ENCODE measurements at places on chromosomes 13 and 19.
A peak's percentile ranks its signal among the peaks of the same experiment; 100 is the strongest.

DNA sequence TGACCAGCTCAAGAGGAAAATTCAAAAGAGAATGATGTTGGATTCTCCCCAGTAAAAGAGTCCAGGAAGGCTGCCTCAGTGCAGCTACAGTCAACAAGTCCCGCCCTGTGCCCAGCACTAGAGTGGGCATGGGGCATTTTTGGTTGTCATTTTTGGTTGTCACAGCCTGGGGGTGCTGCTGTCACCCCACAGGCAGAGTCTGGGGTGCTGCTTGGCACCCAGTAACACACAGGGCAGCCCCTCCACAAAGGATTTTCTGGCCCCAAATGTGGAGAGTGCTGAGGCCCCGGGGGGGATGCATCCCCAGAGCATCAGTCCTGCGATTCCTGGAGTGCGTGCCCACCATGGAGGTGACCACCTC lies 28.2 kb upstream of the TMEM255B start:
- no peak for DNase-seq

- DNase-seq: no peak
Observed at GRCh38 chr19:38375098-38375493, 725 bp downstream of the PSMD8 start.

DNA sequence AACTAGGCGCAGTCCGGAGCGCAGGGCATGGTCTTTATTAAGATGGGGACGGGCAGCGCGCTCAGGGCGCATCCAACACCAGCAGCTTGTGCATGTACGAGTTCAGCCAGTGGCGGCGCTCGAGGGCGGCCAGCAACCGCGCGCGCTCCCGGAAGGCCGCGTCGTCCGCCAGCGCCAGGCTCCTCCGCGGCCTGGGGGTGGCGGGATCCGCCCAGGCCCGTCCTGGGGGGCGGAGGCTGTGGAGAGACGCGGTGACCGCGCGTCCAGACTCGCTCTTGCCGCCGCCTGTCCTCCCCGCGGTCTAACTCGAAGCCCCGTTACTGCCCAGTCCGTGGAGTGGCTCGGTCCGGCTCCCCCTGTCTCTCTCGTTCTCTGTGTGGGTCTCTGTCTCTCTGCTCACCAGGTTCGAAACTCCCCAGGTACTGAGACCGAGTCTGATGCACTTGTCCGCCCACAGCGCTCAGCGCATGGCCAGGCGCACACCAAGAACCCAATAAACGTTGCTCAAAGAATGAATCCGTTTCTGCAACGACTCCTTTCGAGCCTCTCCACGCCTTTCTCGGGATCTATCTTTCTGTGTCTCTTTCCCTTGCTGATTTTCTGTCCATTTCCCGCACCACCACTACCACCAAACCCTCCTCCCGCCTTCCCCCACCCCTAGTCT lies 702 bp downstream of the PTH2 start:
- peak; percentile 79 for DNase-seq

GRCh38 chr13:76697288-76697687 lies 188.9 kb downstream of the KCTD12 start:
- DNase-seq: no peak

DNA sequence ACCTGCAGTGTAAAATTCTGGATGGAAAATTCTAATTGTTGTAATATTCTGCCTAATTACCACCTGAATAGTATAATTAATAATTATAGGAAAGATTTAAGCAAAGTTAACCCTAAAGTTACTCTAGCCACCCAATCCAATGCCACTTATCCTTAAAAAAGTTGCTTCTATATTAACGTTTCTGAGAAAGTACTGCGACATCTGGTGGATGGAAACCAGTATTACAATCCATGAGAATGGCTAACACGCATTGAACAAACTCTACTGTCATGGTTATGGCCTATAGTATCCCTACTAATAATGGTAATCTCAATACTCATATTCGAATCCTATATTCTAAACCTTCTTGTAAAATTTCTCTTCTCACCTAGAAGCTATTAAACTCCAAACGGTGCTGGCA lies 1551.8 kb downstream of the SLITRK1 start:
- DNase-seq: no peak

DNA sequence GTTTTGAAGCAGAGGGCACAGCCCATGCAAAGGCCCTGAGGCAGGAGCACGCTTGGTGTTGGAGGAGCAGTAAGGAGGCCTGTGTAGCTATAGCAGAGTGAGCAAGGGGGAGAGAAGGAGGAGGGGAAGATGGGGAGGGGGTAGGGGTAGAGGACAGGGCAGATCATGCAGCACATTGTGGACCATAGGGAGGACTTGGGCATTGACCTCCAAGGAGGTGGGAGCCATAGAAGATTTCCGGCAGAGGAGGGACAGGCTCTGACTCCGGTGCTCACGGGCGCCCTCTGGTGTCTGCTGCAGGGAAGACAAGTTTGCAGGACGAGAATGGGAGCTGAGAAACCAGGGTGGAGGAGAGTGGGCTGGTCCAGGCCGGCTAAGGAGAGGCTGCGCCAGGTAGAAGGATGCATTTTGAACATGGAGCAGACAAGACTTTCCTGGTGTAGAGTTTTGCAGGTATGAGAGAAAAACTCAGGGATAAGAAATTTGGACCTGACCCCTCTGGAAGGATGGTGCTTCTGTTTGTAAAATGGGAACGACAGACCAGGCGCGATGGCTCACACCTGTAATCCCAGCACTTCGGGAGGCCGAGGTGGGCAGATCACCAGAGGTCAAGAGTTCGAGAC lies 13.7 kb upstream of the CREB3L3 start:
- DNase-seq: peak; percentile 88

GRCh38 chr13:44211286-44211685 lies 162.3 kb upstream of the SERP2 start:
- no peak for DNase-seq

DNA sequence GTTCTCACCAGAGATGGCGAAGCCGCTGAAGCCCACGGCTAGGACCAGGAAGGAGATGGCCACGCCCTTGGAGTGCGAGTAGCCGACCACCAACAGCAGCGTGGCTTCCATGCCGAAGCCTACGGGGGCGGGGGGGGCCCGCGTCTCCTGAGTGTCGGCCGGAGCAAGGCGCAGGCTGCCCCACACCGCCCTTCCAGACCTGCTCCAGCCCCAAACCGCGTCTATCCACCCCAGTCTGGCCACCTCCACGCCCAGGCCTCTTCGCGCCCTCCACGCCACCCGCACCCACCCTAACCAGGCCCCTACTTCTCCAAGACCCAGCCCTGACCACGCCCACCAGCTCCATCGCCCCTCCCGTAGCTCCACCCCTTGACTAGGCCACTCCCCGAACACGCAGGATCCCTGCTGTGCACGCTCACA lies 6.2 kb downstream of the GFY start:
- no peak for DNase-seq

DNA sequence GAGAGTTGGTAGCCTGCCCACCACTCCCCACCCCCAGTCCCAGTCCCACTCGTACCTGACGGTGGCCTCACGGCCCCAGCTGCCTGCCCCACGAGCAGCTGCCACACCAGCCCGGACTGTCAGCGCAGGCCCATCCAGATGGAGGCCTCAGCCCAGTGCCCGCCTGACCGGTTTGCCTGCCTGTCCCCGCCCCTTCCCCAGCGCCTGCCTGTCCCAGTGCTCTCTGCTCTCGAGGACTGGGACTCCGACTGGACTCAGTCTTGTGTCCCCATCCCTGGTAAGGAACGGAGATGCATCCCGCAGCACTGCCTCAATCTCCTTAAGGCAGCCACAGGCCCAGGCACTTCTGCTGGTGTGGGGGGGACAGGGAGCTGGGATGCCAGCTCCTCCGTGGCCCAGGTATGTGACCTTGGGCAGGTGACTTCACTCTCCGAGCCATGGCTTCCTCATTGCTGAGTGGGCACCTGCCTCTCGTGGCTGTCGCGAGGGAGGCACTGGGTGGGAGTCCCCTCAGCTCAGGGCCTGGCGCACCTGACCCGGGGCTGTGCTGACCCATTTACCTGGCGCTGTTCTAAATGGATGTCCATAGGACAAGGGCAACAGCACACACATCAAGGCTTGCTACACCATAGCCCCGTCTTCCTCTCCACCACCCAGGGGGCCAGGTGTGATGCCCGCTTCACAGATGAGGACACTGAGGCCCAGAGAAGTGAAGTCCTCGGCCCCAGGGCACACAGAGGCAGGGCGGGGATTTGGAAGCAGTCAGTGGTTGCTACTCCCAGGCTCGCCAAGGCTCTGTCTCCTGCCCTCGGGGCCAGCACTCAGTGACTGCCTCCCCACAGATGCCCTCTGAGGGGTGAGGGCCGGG lies at the start of gene NKPD1:
Gene NKPD1 (minus strand): TSS at position 113 of the 868 bp plus-strand sequence. CDS start 832 bp downstream, outside the sequence.
- DNase-seq: peak; percentile 92

- DNase-seq: no peak
Observed at GRCh38 chr13:40410315-40410714, 256.1 kb downstream of the FOXO1 start.

- DNase-seq: no peak
Observed at GRCh38 chr19:33249740-33250366, 24.2 kb upstream of the SLC7A10 start.

GRCh38 chr13:41199079-41199478 lies 4.7 kb upstream of the KBTBD7 start:
- DNase-seq: no peak

- DNase-seq: no peak
Observed at GRCh38 chr19:53818756-53819155, 5.4 kb downstream of the NLRP12 start.

DNA sequence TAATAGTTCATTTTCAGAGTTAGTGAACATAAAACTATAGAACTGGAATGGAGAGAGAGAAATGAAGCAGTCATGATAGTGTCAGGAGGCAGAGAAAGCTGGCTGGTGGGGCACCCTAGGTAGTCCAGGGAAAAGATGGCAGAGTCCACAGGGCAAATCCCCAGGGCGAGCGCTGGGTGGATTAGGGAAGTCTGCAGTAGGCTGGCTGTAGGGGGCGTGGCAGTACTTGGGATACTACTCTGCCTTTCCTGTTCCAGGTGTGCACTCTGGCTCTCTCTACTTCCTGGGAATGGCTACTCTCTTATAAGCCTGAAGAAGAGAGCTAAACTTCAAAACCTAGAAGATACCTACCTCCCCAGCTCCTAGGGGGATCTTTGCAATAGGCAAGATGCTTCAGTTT lies 232.9 kb upstream of the SLC10A2 start:
- DNase-seq: peak; percentile 62

DNA sequence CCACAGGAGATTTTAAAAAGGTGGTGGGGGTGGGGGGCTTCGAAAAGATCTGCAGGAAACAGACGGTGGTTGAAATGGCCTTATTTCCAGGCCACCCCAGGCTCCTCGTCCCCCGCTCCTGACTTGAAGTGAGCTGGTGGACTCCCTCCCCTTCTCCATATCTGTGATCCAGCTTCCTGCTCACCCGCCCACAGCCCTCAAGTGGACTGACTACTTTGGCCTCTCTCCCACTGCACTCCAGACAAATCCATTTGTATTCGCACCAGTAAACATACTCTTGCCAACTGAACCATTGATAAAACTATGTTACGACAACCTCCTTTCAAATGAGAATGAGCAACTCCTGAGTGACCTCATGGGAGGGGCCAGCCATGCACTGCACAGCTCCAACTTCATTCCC lies 259.5 kb downstream of the COL4A1 start:
- no peak for DNase-seq

GRCh38 chr13:110680852-110681251 lies 25.1 kb downstream of the CARS2 start:
- no peak for DNase-seq

- DNase-seq: no peak
Observed at GRCh38 chr13:74929436-74929835, 552.5 kb downstream of the TBC1D4 start.

GRCh38 chr19:4370418-4371041 lies 27.2 kb downstream of the MPND start:
- DNase-seq: no peak

DNA sequence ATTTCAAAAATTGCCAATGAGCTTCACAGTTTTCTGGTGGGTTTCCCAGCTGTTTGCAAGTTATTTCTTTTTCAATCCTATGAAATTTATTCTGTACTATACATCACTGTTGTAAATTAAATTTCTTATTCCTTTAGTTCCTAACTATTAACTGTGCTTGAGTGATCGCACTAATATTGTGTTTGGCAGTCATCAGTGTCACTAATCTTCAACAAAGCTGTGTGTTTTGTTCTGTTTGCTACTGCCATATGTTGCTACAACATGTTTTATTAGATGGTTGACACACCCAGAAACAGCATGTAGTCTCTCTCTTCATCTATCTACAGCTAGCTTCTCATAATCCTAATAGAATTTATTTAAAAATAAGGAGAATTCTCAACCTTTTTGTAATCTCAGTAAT lies 453.6 kb upstream of the PRR20A start:
- DNase-seq: no peak

DNA sequence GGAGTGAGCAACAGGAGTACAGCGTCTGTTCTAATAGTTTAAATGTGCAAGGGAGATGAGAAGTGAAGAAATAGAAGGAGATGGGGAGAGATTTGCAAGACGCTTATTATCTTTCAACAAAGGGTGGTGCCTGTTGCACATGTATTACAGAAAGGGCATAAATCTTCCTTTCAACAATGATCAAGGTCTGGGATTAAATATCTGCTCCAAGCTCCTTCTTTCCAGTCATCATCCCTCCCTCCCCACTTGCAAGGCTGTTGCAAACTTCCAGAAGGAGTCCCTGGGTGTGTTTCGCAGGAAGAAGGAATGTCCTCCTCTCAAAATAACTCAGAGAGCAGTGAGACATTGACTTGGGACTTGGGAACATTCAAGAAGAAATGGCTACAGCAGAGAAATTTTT lies 63.5 kb upstream of the MYCBP2 start:
- no peak for DNase-seq

DNA sequence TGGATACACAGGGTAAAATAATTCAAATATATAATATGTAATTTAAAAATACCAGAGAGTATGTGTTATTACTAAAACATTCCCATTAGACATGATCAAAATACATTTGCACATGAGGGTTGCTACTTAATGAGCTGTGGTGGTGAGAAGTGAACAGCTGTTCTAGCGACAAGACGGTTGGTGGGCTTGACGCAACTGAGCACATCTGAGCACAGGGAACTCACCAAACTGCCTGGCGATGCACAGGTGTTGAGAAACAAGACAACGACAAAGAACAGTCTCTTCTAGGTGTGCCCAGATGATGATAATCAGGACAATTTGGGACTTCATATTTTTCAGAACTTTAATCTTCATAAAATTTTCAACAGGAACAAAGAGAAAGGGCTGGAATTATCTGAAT lies 555.1 kb upstream of the SGCG start:
- DNase-seq: no peak

Data from islet precursor cell (in vitro differentiated cells).